ELF-1 (cell line): ENCODE measurements at places on chromosomes 5 and 9.

DNA sequence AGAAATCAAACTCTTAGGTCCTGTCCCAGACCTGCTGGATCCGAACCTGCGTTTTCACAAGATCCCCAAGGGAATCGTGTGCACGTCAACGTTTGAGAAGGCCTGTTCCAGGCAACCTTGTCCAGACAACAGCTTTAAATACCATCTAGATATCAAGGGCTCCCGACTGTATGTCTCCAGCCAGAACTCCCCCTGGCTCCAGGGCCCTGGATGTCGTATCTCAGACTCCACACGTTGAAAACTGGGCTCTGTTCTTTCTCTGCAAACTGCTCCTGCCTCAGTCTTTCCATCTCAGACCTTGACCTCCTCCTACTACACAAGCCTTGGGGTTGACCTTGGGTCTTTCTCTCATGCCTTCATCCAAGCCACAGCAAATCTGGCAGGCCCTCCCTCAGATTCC, 5.8 kb upstream of the ENG start:
- DNase-seq = no peak

DNA sequence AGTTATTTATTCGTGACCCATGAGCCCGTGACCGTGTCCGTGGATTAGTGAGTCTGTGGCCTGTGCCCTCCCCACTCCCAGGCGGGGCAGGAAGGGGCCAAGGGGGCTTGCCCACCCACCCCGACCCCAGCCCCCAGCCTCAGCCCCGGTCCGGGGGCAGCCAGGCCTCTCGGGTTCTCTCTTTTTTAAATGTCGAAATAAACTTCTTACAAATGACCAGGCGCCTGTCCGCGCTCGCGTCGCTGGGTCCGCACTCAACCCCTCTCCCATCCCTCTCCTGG, 7.6 kb downstream of the BARHL1 start:
- no peak for DNase-seq

DNA sequence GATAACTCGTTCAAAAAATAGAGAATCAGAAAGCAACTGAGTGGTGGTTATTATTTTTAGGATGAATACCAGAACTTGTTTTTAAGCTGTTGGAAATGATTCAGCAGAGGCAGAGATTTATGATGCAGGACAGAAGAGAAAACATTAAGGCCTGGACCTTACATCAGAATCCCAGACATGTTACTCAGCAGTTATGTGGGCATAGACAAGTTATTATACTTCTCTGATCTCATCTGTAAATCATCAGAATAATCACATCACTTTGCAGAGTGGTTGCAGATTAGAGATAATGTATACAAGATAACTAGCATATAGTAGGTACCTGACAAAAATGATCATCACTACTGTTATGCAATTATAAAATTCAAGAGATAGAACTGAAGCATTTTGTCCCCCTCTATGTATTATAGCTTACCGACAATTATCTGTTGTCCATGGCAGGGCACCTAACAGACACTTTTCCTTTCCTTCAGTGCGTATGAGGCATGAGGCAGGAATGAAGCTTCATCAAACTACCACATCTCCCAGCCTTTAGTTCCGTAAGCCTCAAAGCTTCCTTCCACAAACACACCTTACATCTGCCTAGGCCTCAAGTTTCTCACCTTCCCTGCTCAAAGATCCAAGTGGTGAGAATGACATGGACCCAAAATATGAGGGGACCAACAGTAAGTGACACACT, 165.9 kb downstream of the DENND1A start:
- DNase-seq = no peak

- DNase-seq = no peak
These were observed 11.6 kb downstream of the C5orf24 start for GRCh38 chr5:134857401-134857800.

GRCh38 chr9:138022121-138022741, 144.6 kb downstream of the CACNA1B start:
- peak; percentile 83 for DNase-seq

- no peak for DNase-seq
These were observed 88.5 kb upstream of the DAB2 start for GRCh38 chr5:39513236-39513635.

DNA sequence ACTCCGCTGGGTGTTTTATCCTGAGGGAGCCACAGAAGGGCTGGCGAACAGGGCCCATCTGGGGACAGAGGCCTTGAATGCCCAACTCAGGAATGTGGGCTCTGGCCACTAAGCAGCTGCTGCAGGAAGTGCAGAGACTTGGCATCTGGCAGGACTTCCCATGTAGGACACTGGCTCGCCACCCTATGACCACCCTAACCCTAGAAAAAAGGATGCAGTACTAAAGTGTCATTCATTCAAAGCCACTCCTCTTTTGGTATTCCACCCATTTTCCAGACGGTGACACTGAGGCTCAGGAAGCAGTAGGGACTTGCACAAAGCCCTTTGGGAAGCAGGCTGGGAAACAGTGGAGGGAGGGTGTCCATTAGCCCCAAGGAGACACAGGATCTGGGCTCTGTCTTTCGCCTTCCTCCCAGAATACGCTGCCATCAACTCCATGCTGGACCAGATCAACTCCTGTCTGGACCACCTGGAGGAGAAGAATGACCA, 3.0 kb downstream of the BBLN start:
- no peak for DNase-seq

GRCh38 chr5:153863951-153864350, 174.8 kb downstream of the FAM114A2 start:
- no peak for DNase-seq

- DNase-seq = peak; percentile 98
These were observed 25.3 kb downstream of the ZDHHC11B start for GRCh38 chr5:759111-759751.

DNA sequence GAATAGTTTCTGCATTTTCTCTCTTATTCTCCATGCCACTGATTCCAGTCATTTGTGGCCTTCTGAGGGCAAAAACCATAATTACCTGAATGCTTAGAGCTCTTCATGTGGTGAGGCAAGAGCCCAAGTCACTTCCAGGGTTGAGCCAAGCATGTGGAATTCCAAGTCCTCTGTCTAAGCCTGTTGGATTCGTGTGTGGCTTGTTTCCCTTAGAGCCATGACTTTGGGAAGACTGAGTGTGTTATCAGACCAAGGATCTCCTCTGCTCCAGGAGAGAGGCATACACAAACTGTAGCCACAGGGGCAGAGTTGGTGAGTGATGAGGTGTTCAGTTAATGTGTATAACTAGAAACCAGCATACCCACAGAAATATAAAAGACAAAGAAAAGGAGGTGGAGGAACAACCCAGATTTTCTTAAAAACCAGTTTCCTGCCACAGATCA, 27.1 kb downstream of the SLC22A5 start:
- DNase-seq = peak; percentile 40

DNA sequence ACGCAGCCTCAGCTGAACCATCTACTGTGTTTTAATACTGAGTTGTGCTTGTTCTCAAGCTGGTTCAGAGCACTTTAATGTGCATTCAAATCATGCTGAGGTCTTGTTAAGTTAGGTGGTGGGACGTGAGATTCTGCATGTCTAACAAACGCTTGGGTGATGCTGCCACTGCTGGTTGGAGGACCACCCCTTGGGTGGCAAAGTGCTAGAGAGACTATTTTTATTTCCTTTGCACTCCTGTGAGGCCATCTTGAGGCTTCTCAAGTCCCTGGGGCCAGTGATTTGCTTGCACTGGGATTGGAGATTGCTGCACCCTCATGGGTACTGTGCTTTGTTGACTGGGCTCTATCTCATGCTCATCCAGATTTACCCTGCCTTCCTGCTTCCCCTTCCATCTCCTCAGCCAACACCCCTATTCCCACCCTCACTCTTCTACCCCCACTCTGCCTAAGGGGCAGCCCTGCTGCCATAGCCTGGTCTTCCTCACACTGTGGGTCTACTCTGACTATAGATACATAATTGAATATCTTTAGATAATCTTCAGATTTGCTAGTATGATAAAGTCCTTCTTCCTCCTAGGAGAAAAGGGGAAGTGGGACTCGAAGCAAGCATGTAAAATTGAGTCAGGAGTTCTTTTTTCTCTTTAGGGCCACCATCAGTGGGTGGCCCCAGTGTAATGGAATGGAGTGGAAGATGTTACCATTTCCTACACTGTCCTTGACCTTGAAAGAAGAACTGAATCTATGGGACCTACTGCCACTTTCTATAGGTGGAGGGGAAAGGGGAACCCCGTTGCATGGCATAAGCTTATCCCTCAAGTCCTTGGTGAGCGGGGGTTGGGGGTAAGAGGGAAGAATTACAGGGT, 45.1 kb upstream of the SUB1 start:
- no peak for DNase-seq

GRCh38 chr9:33737811-33738606, 57.4 kb upstream of the PRSS3 start:
- DNase-seq = peak; percentile 78

GRCh38 chr5:76483433-76483832, 80.3 kb downstream of the IQGAP2 start:
- DNase-seq = peak; percentile 52

GRCh38 chr9:135925496-135926133, 18.3 kb upstream of the CAMSAP1 start:
- DNase-seq = no peak

DNA sequence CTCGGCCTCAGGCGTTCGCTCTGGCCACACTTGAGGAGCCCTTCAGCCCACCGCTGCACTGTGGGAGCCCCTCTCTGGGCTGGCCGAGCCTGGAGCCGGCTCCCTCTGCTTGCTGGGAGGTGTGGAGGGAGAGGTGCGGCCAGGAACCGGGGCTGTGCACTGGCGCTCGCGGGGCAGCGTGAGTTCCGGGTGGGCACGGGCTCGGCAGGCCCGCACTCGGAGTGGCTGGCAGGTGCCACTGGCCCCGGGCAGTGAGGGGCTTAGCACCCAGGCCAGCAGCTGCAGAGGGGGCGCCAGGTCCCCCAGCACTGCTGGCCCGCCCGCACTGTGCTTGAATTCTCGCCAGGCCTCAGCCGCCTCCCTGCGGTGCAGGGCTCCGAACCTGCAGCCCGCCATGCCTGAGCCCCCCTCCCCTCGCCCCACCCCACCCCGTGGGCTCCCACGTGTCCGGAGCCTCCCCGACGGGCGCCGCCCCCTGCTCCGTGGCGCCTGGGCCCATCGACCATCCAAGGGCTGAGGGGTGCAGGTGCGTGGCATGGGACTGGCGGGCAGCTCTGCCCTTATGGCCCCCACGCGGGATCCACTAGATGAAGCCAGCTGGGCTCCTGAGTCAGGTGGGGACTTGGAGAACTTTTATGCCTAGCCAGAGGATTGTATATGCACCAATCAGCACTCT, 138.2 kb downstream of the PDZD2 start:
- no peak for DNase-seq

GRCh38 chr9:135442075-135442474, 37.5 kb upstream of the PPP1R26 start:
- DNase-seq = no peak

DNA sequence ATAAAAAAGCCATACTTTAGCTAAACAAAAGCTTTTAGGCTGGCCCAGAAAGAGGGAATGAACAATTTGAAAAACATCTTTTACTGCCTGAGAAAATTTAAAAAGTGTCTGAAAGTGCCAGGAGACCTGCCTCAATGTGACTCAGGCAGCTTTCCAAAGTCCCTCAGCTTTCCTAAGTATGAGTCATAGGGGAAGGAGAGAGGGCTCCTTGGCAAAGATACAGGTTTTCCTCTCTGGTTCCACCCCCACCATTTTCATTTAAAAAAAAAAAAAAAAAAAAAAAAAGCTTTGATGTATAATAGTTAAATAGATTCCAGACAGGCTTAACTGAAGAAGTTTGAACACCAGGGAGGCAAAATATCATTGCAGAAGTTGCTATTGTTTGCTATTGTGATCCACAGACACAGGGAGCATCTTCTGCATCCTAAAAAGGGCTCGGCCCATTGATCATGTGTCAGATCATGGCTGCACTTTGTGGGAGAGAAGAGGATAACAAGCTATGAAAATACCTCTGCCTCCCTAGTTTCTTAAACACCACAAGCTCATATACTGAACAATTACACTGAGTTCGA, 71.5 kb downstream of the MRPS27 start:
- DNase-seq = no peak

DNA sequence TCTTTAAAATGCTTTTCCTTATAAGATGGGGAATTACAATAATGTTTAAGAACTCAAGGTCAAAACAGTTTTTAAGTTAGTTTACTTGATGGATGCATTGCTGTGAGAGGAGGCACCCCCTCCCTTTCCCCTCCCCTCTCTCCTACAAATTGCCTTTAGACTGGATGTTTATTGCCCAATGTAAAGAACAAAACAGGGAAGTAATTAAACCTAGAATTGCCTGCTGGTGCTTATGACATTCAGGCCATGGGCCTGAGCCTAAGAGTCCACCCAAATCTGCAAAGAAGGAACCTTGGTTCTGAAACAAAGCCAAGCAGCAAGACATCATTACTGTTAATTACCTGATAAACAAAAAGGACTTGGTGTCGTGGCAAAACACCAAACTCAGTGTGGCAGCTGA, 630.3 kb downstream of the ISL1 start:
- peak; percentile 50 for DNase-seq
